ENCODE measurements at places on chromosomes 2 and 18.

GRCh38 chr2:188664416-188664815 lies 309.8 kb upstream of the COL3A1 start:
- no peak for DNase-seq

DNA sequence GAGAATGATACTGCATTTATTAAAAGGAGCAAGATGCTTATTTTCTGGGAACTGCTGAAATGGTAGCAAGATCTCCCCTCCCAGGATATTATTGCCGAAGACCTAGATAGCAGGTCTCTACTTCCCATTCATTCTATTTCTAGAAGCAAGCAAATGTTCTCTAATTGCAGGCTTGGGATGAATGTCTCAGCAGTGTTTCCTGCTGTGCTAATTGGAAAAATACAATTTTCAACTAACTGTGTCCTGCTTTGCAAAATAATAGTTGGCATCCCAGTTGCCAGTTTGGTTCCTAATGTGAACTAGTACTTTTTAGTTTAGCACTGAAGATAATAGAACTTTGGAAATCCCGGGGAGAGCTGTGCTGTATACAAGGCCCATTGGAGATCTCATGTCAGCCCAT lies 26.1 kb downstream of the SLC20A1 start:
- DNase-seq: no peak

GRCh38 chr2:241034490-241035141 lies 36.2 kb downstream of the SNED1 start:
- DNase-seq: no peak

GRCh38 chr18:47420130-47420529 lies 168.7 kb upstream of the SKOR2 start:
- no peak for DNase-seq

DNA sequence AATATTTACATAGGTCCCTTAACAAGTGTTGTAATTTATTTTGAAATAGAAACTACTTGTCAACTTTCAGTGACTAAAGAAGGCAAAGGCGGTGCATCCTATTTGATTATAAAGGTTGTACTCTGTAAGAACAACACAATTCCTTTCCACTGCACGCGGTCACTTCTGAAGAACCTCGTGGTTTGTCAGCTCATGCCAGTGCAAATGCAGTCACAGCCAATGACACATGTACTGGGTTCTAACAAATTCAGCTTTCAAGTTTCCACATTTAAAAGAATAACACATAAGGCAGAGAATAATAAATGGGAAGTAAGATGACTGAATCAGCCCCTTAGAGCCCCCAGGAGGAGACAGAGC lies 39.7 kb downstream of the CYB5A start:
- no peak for DNase-seq

DNA sequence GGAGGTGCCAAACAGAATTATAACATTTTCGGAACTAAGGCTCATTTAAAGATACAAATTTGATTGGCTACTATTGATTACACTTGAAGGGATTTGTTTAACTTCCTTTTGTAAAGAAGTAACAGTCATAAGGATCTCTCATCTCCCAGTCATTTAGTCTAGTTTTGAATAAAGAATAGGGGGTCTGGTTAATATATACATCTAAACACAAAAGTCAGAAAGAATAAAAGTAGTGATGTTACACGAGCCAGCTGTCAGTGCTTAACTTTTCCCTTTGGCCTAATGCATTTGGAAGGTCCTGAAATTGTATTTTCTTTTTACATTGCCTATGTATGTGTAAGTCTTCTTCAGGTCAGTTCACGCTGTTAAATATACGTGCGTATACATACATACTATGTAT lies 8.1 kb downstream of the SEPTIN2 start:
- no peak for DNase-seq

- DNase-seq: no peak
Observed at GRCh38 chr2:67234440-67234839, 162.7 kb upstream of the ETAA1 start.

DNA sequence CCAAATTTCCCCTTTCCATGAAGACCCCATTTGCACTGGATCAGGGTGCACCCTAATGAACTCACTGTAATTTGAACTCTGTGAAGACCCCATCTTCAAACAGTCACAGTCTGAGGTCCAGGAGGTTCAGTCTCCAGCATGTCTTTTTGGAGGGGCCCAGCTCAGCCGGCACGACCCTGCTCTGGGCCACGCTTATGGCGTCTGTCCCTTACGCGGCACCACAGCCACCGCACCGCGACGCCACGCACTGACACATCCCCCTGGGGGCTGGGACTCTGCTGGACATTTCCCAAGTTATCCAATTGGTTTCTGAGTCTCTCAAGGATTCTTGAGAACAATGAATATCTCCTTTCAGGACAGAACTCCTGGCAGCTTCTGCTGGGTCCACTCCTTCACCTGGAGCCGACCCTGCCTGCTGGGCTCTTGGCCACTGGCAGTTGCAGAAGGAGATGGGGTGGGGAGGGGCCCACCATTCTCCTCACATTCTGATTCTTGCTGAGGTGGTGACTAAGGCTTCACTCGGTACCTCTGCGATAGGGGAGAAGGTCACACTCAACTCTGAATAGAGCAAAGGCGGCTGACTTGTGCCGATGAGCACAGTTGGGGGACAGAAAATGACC lies 124.0 kb downstream of the RTP5 start:
- DNase-seq: no peak

DNA sequence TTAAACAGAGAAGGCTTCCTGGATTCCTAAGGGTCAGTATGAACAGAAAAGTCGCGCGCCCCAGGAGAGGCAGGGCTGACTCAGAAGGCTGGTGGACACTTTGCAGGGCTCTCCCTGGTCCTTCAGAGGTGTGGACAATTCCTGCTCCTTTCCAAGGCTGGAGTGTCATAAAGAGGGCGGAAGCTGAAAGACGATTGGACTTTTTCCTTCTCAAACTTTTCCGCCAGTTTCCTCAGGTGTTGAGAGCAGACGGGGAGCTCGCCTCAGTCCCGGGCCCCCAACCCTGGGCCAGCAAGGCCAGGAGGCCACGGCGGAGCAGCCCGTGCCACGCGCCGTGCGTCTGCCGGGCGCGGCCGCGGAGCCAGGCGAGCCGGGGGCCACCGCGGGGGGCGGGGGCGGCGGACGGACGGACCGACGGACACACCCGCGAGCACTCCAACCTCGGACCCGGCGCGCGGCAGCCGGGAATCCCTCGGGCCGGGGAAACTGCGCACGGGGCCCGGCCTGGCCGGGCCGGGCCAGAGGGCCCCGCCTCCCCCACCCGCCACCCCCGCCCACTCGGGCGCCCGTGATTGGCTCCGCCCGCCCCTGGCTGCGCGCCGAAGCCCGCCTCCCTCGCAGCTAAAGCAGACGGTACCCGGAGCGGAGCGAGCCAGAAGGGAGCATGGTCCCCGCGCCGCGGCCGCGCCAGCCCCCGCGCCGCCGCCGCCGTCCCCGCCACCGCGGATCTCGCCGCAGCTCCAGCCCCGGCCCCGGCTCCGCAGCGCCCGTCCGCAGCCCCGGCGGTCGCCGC lies at the start of gene KLHL29:
TSS of gene KLHL29 (plus strand) at position 629 of the 793 bp plus-strand sequence. CDS start 177,018 bp downstream, outside the sequence.
- DNase-seq: peak; percentile 67

- DNase-seq: no peak
Observed at GRCh38 chr2:134206031-134206430, 47.8 kb upstream of the MGAT5 start.

- no peak for DNase-seq
Observed at GRCh38 chr2:128494640-128495321, 176.1 kb upstream of the HS6ST1 start.

- no peak for DNase-seq
Observed at GRCh38 chr2:155494744-155495143, 796.2 kb downstream of the KCNJ3 start.

DNA sequence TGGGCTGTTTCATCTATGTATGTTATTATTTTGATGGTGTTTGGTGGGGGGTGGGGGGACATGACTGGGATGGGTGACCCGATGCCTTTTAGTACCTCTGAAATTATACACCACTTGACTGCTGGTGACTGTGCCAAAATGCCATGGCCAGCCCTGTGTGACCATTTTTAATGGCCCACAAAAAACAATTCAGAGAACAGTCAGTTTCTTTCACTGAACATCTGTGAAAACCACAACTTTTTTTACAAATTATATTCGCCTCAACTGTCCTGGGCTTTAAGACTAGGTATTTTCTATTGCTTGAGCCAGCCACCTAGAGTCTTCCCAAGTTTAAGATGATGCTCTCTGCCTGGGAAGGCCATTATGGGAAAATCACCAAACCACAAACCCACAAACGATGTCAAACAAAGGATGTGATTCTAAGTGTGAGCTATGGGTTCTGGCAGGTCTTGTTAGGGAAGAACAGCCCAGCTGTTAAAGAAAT lies 33.9 kb downstream of the FN1 start:
- no peak for DNase-seq

DNA sequence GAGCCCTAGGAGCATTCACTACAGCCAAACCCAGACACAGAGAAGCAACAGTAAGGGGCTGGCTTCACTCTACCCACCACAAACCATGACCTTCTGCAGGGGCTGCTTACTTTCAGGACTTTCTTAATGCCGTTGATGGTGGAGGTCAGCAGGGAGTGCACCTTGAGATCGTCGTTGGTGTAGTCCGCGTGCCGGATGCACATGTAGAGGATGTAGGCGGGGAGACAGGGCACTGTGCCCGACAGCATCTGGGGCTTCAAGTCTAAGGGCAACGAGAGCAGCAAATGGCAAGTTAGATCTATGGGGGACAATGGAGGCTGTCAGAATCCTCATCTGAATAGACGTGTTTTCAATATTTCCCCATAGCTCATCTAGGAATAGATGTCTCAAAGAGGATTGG lies 29.8 kb upstream of the ACAA2 start:
- no peak for DNase-seq

DNA sequence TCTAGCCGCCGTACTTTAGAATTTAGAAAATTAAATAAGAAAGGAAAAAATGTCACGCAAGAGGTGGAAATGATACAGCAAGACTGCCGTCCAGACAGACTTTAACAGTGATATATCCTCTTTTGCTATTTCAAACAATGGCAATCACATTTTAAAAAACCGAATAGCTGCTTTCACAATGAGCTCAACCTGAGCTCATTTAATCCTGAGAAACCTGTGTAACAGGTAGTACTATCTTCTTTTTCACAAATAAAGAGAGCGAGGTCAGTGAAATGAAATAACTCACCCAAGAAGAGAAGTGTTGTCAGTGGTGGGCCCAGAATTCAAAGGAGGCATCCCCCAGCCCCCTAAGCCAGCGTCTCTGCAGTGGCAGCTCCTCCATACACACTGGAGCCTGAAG lies 60.7 kb upstream of the DAPL1 start:
- no peak for DNase-seq
